Stimulated activated naive B cell treated with anti-CD40 and anti-IgM and Interleukin-4, amounts not matched to agents 10 μg/mL and 1 μg/mL and 100 μg/mL, for 72 hours (primary cell): ENCODE measurements at places on chromosomes 12 and 14.

DNA sequence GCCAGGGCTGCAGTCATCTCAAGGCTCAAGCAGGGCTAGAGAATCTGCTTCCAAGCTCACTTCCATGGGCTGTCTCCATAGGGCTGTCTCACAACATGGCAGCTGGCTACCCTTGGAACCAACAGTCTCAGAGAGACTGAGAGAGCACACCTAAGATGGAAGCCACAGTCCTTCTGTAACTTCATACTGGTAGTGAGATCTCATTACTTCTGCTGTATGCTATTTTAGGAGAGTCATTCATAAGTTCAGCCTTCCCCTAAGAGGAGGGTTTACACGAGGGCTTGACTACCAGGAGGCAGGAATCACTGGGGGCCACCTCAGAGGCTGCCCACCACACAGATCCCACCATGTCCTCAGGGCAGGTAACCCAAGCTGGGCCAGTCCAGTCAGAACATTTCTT is 29.7 kb downstream of the ERH start:
- no peak for DNase-seq

- DNase-seq, result no peak
Measured at GRCh38 chr12:54798651-54799050, 55.7 kb upstream of the MUCL1 start.

GRCh38 chr12:52184813-52185212 is 7.0 kb downstream of the KRT80 start:
- no peak for DNase-seq

DNA sequence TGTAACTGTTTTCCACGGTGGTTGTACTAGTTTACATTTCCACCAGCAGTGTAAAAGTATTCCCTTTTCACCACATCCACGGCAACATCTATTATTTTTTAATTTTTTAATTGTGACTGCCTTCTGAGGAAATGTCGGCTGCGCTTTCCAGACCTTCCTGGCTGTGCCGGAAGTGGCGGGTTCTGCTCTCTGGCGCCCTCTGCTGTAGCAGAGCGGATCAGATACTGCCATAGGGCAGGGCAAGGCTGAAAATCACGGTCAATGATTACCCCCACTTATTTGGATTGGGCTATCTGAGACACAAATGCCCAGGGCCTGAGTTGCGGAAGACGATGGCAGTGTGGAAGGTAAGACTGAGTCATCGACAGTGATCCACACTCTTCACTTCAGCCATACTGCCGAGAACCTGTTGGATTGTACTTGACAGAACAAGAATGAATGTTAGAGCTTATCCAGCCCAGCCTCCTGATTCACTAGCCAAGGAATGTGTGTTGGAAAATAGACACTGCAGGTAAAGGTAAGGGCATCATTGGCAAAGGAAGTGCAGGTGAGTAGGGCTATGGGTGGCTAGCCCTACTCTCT is 124.2 kb downstream of the NTF3 start:
- no peak for DNase-seq

GRCh38 chr12:114665411-114666260 is 18.3 kb downstream of the TBX3 start:
- no peak for DNase-seq

GRCh38 chr14:75273272-75274049 is 5.2 kb upstream of the FOS start:
- DNase-seq, result no peak

- DNase-seq, result no peak
Measured at GRCh38 chr12:785706-786105, 33.3 kb downstream of the WNK1 start.

DNA sequence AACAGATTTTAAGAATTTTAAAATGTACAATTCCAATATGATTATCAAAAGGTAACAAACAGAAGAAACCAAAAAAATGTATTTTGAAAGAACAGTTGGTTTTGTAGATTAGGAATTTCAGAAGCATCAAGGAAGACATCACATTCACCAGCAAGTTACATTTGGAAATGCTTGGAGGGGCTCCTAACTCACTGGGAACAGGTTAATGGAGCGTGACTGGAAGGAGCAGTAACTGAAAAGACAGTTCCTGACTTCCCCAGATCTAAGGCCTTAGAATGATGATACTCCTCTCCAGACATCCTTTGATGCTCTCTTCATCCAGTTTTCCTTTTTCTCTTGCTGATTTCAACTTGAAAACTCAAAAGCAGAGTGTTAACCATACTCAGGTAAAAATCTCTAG is 220.0 kb upstream of the EGLN3 start:
- DNase-seq, result no peak

DNA sequence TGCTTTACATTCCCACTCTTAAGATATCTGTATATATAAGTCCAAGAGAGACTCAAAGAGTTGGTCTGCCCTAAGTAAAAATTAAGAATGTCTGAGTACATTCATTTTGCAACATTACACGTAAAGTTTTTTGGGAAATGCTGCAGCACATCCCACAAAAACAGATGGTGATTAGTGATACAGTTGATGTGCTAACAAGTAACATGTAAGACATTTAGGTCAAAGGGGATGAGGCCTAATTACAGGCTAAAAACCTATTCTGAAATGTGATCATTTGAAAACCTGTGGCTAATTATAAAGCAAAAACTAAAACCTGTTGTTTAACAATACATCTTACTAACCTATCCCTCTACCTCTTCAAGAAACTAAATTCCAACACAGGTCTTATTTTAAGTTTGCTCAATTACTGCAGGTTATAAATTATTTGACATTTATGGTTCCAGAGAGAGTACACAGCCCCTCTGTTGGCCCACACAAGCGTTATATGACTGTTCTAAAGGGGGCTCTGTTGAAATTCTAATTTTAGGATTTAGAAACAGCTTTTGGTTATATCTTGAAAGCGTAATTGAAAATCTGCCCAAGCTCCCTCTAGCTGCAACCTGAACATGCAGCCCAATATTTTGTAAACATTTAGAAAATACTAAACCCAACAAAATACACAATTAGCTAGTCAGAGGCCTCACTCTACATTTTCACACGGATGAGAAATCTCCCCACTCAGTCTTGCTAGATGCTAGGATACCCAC is 42.9 kb downstream of the BRAP start:
- no peak for DNase-seq

GRCh38 chr12:132520421-132521199 is 30.7 kb downstream of the FBRSL1 start:
- no peak for DNase-seq

DNA sequence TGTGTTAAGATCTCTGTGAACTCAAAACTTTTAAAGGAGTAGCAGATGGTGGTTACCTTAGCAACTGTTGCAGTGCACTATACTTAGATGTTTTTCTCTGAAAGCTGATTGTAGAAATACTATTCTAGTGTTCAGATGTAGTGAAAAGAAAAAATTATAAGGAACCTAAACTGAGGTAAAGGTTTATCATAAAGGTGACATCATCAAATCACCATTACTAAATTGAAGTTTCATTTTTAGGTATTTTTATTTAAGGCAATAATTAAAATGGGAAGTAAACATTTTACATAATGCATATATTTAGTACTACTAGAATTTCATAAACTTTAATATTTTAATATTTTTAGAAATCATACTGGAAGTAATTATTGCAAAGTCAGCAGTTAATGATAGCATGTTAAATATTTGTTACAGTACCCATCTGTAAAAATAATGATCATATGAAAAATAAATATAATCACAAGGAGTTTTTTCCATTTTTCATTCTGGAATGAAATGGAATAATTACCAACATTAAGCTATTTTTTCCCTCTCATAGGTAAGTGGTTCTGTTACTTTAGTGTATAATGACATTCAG is 141.1 kb upstream of the NAV3 start:
- no peak for DNase-seq

DNA sequence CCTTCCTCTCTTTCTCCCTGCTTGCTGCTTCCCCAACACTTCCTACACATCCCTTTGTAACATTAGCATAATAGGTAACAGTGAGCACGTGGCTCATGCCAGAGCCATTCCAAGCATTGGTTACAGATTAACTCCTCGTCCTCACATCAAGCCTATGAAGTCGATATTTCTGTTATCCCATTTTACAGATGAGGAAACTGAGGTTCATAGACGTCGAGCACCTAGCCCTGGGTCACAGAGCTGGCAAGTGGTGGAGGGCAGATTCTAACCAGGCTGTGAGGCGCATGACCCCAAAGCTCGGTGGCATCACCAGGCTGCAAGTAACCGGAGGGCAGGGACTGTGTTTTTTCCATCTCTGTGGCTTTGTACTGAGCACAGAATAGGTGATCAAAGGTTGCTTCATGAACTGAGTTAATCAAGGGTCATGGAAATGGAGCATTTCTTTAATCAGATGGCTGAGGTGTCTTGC is 5.7 kb upstream of the SERPINA1 start:
- no peak for DNase-seq

GRCh38 chr12:904010-904414 is 45.5 kb downstream of the RAD52 start:
- DNase-seq, result no peak

DNA sequence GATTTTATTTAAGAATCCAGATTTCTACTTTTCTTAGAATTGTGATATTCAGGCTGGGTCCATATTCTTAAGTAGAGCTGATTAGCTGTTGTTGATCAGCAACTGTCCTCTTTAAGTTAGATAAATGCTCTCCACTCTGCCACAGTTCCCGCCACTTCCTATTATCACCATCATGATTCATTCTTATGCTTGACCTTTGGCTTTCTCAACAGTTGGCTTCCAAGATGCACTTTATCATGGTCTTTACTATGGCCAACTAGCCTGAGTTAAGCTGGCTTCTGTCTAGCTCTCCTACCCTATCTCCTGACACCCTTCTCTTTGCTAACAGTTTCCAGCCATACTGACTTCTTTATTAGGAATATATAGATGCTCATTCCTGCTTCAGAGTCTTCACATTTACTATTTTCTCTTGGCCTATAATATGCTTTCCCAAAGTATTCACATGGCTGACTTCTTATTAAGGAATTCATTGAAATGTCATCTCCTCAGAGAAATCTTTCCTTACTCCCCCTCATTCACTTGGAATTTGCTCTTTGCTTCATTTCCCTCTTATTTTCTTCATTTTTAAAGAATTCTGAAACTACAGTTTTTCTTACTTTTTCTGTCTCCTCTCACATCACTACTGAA is 149.0 kb upstream of the IGF1 start:
- DNase-seq, result no peak

- DNase-seq, result no peak
Measured at GRCh38 chr12:2152134-2152533, 99.3 kb downstream of the CACNA1C start.

DNA sequence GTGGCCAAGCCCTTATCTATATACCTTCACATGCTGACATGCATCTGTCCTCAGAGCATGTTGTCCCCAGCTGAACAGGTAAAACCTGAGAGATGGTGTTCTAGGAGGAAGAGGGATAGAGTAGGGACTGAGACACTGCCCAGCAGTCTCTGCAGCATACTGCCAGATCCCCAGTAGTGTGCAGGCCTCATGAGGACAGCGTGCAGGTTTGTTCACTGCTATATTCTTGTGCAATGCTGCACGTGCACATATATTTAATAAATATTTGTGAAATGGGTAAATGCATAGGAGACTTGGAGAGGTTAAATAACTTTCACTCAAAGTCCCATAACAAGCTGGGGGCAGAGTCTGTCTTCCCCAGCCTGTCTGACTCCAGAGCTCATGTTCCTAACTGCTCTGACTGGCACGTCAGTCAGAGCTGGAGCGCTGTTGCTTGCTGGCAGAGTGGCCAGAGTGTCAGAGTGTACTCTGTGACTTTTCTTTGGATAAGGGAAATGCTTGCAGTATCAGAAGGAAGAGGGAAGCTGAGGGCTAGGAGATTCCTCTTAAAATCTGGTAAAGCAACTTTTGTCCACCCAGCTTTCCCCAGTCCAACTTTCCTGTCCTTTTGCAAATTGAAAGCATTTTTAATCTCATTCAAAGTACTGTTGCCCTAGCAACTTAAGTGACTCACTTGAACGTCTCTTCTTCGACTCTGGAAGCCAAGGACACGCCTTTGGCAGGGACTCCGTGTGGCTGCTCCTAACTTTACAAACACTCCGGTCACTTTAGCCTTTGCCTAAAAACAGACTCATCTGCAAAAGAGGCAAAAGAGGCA is 14.9 kb upstream of the POLR3B start:
- no peak for DNase-seq

DNA sequence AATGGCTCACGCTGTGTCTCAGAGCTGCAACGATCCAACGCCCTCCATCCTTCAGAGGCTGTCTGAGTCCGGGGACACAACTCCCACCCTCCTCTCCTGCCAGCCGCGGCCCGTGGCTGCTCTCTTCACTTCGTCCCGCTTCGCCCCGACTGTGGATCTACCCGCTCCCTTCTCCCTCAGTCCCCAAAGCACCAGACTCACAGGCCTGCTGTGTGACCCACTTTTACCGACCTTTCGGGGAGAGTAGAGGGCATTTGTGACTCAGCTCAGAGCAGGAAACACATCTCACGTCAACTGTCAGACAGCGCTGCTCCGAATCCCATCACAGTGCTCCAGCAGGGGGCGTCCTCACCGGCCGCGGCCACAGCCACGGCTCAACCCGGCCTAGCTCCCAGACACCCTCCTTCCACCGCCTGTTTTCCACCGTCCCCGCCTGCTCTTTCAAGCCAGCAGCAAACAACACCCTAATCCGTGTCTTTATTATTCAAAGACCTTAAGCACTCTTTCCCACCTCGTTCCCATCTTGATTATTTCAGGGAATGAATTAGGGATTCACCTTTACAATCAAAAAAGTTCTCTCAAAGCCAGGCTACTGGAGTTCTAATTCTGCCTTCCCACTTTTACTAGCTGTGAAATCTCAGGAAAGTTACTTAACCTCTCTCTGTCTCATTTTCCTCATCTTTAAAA is 5.0 kb upstream of the AQP2 start:
- DNase-seq, result peak; percentile 70

DNA sequence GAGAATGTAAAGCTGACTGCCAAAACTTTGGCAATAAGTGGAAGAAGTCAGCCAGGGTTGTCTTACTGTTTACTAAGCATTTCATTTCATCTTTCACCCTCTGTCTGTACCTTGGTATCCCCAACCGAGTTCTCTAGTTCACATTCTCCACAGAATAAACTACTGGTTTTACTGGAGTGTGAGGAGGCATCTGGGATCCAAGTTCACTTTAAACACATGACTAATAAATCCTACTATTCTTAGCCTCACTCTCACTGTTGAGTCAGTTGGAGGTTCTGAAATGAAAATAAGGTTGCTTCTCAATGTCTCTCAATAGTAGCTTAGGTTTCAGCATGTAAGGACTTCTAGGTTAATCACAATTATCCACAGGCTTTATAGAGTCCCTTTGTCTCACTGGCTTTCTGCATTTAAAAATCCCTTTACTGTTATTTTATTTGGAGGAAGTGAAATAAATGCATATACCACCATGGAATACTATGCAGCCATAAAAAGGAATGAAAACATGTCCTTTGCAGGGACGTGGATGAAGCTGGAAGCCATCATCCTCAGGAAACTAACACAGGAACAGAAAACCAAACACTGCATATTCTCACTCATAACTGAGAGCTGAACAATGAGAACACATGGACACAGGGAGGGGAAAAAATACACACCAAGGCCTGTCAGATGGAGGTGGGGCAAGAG is 95.8 kb downstream of the EPS8 start:
- no peak for DNase-seq

GRCh38 chr14:104689881-104690711 is 678 bp downstream of the INF2 start:
- DNase-seq, result no peak

- DNase-seq, result no peak
Measured at GRCh38 chr12:68034567-68034966, 45.3 kb downstream of the IFNG-AS1 start.
